NCI-H446 (cell line): ENCODE measurements at places on chromosomes 11 and 22.

- no peak for DNase-seq
Observed at GRCh38 chr22:27133019-27133431, 475.6 kb downstream of the MIAT start.

- DNase-seq: no peak
Observed at GRCh38 chr22:32804531-32805360, 3.2 kb downstream of the TIMP3 start.

- DNase-seq: no peak
Observed at GRCh38 chr11:1271002-1271401, 38.4 kb downstream of the TOLLIP start.

- no peak for DNase-seq
Observed at GRCh38 chr11:132022733-132023478, 652.5 kb downstream of the NTM start.

- DNase-seq: peak; percentile 71
Observed at GRCh38 chr11:113477321-113477720, 2.1 kb upstream of the DRD2 start.

DNA sequence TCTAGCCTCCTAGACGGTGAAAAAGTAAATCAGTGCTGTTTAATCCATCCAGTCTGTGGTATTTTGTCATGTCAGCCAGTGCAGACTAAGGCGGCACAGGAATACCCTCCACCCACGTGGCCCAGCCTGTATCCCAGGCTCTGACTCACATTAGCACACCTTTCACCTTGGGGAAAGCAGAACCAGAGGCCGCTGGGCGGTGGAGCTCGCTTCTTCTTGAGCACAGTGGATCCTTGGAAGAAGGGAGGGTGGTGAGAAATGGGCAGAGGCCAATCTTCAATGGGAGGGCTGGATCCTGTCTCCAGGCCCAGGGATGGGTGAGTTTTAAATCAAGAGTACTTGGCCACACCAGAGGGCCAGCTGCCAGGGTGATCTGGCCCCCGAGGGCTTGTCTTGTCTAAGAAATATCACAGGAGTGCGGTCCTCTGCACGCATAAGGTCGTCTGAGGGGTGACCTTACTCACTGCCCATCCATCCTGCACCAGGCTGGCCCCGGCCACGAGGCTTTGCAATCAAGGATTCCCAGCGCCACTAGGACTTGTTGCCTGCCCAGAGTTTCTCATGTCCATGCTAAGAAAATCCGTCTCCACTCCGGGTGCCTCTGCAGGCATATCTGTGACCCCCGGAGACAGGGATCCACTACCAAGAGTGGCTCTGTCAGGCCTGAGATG is 658.5 kb downstream of the BRD1 start:
- DNase-seq: no peak

- DNase-seq: peak; percentile 68
Observed at GRCh38 chr11:3000032-3000961, 8.2 kb upstream of the NAP1L4 start.

GRCh38 chr11:2807801-2808241 is 77.8 kb downstream of the CDKN1C start:
- DNase-seq: no peak

GRCh38 chr22:37352481-37352880 is 70.2 kb downstream of the CYTH4 start:
- DNase-seq: no peak

DNA sequence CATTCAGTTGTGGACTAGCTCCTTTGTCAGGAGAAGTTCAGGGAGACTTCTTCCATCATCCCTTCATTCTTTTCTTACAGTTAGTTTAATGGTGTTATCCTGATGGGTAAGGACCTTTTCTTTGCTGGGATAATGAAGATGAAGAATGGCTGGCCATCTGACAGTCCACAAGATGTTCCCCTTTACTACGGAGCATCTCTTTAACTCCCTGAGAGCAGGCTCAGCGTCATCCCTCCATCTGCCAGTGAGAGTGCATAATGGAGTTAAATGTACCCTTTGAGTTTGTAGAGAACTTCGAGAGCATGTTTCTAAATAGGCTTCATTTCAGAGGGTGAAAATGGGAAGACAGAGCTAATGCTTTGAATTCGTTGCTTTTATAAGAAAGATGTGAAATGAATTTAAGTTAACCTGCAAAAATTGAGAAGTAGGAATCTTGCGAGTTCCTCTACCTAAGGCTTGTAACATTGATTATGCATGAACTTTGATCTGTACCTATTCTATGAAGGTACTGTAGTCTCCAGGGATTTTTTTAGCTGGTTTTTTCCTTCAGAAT is 1.7 kb downstream of the EP300 start:
- DNase-seq: no peak

GRCh38 chr11:67302571-67303131 is 679 bp upstream of the SSH3 start:
- DNase-seq: no peak

DNA sequence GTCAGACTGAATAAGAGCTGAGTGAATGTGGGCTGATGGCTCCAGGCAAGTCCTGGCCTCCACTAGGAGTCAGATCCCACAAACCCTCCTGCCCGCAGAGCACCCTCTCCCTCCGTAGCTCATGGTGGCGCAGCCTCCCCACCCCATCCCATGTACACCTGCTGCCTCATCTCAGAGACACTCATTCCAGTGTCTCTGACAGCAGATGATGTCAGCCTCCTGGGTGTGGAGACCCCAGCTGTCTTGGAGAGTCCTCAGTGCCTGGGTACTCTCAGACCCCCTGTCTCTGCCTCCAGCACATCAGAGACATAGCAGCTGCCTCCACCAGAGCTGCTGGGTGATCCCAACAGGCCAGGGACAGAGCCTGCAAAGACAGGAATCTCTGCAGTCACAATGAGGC is 9.5 kb downstream of the IGLL5 start:
- no peak for DNase-seq

DNA sequence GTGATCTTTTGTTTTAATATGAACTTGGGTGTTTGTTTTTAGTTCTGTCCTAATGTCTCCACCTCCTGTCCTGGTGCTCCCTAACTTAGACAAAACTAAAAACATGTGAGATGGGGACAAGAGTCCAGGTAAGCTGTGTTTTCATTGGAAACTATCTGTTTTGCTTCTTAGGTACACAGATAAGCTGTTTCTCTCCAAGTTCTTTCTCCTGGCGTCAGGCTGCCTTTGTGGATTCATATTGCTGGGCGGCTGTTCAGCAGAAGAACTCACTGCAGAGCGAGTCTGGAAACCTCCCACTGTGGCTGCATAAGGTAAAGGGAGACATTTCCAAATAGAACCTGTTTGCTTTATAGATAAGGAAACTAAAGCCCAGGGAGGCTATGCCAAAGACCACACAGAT is 24.7 kb downstream of the PANX1 start:
- no peak for DNase-seq
